ENCODE measurements at places on chromosomes 4 and X.

DNA sequence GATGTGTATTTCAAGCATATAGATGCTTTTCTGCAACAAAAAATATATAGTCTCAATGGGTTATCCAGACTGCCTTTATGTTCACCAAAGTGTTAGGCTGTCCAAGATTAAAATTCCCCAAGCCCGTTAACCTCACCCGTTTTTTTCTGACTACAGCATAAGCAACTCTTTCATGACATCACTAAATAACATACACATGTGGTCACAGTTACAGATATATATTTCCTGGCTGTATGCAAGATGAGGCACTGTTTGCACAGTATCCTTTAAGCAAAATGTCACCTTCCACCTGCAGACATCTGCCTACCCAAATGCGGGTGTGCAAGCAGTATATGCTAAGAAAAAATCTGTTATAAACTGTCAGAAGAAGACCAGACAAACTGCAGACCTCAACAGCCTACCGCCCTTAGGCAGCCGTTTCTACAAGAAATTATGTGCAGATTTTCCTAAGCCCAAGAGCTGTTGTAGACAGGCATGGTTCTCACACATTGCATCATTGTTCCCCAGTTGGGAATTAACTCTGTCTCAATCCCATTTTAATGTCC lies 183.1 kb upstream of the MXRA5 start:
- DNase-seq = no peak

GRCh38 chrX:132467026-132467425 lies 21.8 kb downstream of the MBNL3 start:
- DNase-seq = no peak

- no peak for DNase-seq
These were observed 69.8 kb downstream of the ZNF182 start for GRCh38 chrX:47933946-47934345.

- no peak for DNase-seq
These were observed 61.7 kb upstream of the GUCY1A1 start for GRCh38 chr4:155604718-155605626.

GRCh38 chr4:182649698-182650477 lies 267.3 kb downstream of the DCTD start:
- DNase-seq = no peak

DNA sequence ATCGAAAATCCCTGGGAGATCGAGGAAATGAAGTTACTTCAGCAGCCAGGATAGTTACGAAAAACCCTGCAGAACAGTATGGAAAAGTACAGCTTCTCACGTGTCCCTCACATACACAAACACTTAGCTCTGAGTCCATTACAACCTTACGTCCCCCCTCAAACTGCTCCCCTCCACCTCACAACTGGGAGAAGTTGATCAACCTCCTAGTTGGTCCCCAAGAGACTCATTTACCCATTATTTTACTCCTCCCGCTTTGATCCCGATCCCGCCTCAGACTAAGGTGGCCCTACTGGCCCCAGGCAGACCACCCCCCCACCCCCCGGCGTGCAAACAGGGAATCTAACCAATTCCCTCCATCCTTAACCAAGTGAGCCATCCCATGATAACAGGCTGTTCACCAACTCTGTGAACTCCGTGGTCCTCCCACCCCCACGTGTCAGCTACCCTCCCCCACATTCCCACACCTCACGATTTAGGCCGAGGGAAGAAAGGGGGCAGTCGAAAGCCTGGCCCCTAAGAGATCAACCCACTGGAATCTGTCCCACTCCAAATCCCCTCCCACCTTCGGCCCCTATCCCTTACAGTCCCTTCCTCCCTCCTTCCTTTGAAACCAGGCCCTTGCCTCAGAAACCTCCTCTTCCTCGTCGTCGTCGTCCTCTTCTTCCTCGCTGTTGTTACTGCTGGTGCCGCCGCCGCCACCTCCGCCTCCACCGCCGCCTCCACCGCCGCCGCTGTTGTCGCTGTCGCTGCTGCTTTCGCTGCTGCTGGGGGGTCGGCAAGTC lies 755 bp downstream of the ANKRD17 start:
- DNase-seq = no peak

DNA sequence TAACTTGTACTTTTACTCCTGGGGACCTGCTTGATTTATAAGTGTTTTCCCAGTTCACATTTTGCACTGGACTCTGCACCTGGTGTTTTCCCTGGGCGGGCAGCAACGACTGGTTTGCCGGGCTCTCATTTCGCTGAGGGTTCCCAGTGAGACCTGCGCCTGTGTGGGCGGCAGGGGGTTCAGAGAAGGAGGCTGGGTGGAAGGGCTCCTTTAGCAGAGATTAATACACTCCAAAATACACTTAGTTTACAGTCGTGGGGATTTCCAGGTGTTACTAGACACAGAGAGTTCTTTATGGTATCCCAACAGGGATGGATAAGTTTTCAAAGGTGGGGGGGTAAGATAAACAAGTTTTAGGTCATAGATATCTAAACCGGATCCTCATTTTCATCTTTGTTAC lies 53.0 kb upstream of the SHISA3 start:
- no peak for DNase-seq

- DNase-seq = no peak
These were observed 69.4 kb upstream of the ACSL1 start for GRCh38 chr4:184895012-184895695.

DNA sequence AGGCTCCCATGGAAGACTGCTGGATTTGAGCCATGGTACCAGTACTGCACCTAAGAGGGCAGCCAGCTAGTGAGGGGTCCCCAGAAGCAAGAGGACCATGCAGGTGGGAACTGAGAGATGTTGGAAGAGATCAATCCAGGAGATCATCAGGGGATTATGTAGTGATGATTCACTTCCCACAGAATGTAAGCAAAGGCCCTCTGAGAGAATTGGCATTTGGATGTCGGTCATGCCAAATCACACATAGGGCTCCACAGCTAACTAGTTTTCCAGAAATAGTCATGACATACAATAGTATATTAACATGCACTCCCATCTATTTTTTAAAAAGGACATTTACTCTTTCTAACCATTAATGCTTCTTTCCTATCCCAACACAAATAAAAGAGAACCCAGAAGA lies 112.5 kb downstream of the RASGEF1B start:
- DNase-seq = no peak

DNA sequence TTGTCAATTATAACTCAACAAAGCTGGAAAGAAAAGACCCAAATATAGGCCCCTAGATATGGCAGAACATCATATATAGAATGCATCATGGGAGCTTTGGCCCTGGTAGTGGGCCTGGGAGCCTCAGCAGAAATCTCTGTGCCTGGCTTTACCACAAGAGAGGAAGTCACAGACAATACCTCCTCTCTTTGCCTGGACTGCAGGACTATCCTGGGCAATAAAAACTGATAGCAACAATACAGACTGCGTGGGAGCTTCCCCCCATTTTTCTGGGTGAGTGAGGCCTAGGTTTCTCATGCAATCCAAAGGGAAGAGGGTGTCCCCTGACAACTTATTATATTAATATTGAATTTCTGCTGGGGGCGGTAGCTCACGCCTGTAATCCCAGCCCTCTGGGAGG lies 64.0 kb upstream of the NFKB1 start:
- no peak for DNase-seq

DNA sequence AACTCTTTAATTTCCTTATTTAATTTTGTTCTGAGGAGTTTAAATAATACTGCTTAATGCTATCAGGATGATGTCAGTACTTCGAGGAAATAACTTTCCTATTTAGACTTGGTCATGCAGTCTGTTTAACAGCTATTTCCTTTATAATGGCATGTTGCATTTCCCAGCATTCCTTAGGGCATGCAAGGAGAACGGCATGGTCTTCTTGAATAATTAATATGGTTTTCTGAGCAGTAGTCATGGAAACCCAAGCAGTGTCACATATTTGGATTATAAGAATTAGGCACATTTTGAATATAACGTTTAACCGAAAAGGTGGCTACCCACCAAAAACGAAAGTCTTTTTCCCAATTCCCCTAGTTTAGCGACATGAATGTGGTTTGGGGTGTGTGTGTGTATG lies 76.0 kb downstream of the AFF2 start:
- no peak for DNase-seq

GRCh38 chr4:80069837-80070731 lies 2.9 kb downstream of the ANTXR2 start:
- no peak for DNase-seq

GRCh38 chr4:15144967-15145295 lies 142.7 kb downstream of the CPEB2 start:
- DNase-seq = no peak

GRCh38 chr4:132827522-132827921 lies 321.6 kb upstream of the PCDH10 start:
- DNase-seq = no peak

DNA sequence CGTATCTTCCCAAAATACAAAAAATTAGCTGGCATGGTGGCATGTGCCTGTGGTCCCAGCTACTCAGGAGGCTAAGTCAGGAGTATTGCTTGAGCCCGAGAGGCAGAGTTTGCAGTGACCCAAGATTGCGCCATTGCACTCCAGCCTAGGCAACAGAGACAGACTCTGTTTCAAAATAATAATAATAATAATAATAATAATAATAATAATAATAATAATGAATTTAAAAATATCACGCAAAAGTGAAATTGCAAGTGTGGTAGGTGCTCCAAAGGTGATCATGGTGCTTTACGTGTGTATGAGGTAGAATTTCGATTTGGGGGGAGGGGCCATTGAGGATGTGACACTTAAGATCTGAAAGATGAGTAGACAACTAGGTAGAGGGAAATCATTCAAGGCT lies 4.9 kb upstream of the HPSE start:
- DNase-seq = no peak

DNA sequence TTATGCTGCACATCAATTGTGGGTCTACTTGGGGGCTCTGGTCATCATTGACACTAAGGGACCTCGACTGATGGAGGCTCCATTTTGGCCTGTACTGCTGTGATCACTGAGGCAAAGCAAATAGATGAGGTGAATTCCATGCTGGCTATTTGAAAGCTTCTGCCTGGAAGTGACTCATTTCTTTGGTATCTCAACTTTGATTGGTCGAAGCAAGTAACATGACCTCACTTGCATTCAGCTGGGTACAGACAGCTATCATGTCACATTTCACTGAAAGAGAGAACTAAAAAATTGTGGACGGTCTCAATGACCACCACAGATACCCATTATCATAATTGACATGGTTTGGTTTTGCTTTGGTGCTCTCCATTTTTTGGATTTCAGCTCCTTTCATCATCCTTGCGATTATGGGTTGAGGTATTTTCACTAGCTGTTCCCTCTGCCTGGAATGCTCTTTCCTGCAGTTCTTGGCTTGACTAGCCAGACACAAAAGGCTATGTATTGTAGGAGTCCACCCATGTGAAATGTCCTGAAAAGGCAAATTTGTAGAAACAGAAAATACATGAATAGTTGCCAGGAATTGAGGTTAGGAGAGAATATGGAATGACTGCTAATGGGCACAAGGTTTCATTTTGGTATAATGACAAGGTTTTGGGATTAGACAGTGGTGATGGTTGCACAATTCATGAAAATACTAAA lies 369.2 kb upstream of the LCORL start:
- DNase-seq = no peak

GRCh38 chr4:72427057-72427456 lies 142.0 kb downstream of the ADAMTS3 start:
- no peak for DNase-seq

- no peak for DNase-seq
These were observed 6.9 kb downstream of the SLC10A7 start for GRCh38 chr4:146514651-146515357.

- DNase-seq = no peak
These were observed 162.0 kb downstream of the SNCA start for GRCh38 chr4:89674876-89675459.

DNA sequence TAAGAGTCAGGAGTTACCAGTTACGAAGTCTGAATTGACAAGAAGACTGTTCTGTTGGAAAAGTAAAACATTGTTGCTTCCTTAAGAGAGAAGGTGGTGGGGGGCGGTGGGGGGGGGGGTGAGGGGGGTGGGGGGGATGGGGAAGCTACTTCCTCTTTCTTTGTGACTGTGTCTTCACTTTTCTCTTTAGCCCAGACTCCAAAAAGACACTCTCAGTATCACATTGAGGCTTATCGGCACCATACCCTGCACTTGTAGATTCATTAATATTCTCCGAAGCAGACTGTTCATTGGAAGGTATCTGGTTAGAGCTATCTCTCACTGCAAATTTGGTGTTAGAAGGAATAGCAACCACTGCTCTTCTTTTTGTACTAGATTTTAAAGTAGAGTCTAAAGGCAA lies 94.5 kb upstream of the IL13RA1 start:
- no peak for DNase-seq

DNA sequence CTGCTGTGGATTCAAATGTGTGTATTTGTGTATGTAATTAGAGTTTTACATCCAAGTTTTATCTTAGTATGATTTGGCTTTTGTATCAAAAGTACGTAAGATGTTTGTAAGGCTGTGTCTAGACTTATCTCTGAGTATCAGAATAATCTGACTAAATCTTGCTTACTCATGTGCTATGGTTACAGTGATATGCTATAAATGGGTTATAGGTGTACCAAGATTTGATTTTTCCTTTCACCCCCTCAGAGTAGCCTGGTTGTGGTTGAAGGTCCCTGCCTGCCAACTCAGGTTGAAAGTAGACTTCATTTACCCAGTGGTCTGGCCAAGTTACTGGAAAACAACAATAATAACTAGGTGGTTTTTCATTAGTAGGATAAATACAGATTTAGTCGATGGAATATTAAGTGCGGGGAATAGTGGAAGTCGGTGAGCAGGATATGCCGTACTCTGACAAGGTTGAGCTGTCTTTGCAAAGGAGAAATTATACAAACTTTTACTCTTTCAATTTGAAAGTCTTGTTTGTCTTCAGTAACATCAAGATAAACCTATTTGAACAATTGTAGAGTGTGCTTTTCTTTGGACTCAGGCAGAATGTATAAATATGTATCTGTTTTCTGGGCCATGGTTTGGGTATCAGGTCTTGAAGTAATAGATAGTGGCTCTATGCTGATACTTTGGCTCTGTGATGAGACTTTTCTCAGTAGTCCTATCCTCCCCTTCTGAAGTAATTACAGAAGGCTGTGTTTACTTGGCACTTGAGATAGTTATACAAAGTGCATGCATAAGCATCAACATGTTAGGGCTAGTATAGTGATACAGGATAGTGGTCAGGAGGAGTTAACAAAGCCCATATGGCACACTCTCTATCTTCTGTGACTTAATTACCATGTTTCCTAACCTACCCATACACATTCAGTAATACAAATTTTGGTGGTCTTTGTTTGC lies 23.7 kb downstream of the BMP2K start:
- no peak for DNase-seq

GRCh38 chrX:118437283-118437682 lies 58.3 kb upstream of the DOCK11 start:
- no peak for DNase-seq

- DNase-seq = no peak
These were observed 29.2 kb downstream of the PRRG1 start for GRCh38 chrX:37378404-37378803.

- no peak for DNase-seq
These were observed 2.8 kb upstream of the CTBP1 start for GRCh38 chr4:1251773-1252066.

- DNase-seq = no peak
These were observed 68.0 kb downstream of the LUZP4 start for GRCh38 chrX:115357326-115358120.

All from activated T-cell treated with anti-CD3 and anti-CD28 coated beads for 48 hours (primary cell).